ENCODE measurements at places on chromosomes 3 and 15.

DNA sequence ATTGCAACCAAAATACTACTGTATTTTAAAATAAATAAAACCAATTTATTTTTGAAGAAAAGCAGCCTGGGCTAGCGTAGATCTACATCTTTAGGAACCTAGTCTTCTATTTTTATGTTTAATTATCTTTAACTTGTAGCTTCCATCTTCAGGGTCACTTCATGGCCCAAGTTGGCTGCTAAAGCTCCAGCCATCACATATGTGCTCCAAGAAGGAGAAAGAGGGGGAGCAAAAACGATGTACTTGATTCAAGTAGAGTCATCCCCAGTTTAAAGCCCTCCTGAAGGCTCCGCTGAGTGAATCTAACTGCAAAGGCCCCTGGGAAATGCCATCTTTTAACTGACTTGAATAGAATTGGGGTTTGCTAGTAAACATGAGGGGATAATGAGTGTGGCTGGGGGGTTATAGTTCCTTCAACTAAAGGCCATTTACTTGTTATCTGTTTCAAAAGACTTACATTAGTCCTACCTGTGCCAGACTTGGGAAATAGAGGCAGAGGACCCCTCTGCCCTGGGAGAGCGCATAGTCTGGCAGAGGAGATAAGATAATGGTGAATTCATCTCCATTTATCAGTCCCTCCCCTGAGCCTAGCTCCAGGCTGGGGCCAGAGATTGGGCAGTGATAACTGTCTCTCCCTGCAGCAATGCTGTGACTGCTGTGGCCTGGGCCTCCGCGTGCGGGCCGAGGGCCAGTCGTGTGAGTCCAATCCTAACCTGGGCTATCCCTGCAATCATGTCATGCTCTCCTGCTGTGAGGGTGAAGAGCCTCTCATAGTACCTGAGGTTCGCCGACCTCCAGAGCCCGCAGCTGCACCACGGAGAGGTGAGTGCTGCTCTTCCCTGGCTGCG lies 64.6 kb downstream of the FBLN2 start:
- DNase-seq: no peak

- no peak for DNase-seq
Measured at GRCh38 chr3:64067506-64068346, 44.4 kb upstream of the PSMD6 start.

GRCh38 chr3:11390411-11391131 lies 118.4 kb downstream of the ATG7 start:
- no peak for DNase-seq

DNA sequence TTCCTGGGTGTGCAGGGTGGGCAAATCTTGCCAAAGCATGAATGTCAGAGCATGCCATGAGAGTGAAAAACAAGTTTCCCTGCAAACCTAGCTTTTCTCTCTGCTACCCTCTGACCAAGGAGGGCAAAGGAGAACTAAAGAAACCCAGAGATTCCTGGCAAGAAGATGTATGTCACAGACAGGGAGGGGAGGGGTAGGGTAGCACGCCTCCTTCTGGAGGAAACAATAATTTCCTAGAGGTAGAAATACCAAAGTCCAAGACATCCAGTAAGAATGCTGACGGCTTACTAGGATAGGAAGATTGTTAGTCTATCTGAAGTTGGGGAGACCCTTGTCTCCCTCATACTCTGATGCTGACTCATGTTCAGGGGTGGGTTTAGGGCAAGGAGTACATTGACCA lies 203.9 kb downstream of the NR1D2 start:
- DNase-seq: no peak

DNA sequence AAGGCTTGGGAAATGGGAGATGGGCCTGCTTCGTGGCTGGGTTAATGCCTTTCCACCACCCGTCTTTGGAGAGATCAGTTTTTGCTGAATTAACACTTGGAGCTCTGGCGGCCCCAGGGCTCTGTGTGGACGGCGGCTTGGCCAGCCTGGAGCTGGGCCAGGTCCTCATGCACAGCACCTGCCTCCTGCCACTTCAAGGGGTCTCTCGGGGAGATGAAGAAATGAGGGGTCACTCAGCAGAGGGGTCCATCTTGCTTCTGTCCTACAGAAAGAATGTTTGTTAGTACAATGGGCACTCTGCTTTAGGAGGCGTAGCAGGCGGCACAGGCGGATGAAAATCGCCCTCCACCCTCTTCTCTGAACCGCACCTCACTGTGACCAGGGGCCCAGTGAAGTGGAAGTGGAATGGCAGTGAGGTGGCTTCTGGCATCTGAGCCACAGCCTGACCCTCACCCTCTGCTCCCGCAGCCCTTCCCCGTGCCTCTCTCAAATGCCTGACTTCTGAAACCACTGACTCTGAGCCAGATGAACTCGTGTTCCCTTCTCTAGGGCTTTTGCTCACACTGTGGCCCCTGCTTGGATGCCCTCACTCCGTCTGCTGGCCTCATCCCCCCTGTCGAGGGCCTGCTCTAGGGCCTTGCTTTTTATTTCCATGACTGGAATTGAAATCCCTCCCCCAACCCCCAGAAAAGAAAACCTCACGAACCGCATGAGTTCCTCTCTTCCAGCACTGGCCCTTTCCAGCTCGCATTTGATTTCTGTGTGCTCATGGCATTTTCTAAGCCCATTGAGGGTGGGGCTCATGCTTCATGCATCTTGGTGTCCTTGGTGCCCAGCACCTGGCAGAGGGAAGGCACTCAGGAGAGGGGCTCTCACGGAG lies 42.2 kb downstream of the CHDH start:
- no peak for DNase-seq

DNA sequence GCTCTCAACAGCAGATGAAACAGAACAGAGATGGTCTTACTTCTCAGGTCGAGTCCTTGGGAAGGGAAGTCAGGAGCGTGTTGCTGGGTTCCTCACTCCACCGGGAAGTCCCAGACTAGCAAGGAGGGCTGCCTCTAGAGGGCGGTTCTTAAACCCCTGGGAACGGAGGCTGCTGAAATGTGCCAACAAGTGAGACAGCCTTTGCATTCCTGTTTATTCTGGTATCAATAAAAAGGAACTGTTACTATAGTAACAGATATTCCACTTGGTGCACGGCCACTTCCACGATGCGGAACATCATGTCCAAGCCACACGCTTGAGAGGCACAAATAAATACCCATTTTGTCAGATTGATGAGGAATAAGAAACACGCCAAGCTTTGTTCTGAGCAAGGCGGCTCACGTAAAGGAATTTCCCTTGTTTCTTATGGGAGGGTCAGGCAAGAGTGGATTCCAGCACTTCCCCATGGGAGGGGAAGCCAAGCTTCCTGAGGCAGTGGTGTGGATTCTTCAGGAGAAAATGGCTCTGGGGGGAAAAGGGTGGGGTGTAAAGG lies at the start of gene FAM107A:
Gene FAM107A (minus strand): TSS at position 123 of the 553 bp plus-strand sequence. CDS start 7,531 bp downstream, outside the sequence.
- no peak for DNase-seq

DNA sequence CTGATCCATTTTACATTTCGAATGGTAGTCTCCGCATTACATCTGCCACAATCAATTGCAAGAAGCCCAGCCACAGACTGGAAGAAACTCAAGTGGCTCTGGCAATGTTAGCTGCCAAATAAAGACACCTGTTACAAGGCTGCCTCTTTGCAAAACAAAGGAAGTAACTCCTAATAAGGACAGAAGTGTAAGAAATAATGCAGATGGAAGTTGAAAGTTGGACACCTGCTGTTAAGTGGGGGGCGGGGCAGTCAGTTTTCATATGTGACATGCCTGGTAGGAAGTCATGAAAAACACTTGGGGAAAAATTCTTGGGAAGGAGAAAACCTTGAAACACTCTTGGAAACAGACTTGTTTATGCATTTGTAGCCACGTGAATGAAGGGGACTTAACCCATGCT lies 54.1 kb upstream of the ATP2C1 start:
- no peak for DNase-seq

DNA sequence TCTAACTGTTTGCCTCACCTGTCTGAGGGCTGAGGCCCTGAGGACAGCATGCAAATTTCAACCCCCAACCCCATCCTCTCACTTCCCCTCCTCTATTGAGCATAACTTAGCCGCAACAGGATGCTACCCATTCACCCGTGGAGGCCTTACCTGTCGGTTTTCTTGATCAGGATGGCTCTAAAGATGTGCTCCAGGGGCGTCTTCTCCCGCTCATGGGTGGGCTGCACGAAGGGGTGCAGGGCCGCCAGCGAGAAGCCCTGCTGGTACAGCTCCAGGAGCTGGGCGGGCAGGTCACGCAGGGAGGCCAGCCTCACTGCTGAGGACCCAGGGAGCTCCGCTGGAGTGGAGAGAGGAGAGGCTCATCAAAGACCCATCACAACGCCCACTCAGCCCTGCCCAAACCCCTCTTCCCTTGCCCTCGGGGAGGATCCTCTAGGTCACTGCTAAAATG lies 79.8 kb downstream of the RFTN1 start:
- no peak for DNase-seq

GRCh38 chr3:143951351-143951971 lies 20.2 kb upstream of the DIPK2A start:
- peak; percentile 6 for DNase-seq
